ENCODE measurements at places on chromosomes 3 and 15. TPM values are rescaled to one million over a fixed set of nuclear protein-coding genes. Genes with fewer than 3 reads are reported as not detected.

GALNT15 gene
- 7.2 TPM for total RNA-seq

PLSCR2 gene
- total RNA-seq = not detected

HDGFL3 gene
- total RNA-seq = 26.7 TPM

ACP3 gene
- 1.3 TPM for total RNA-seq

IRAK2 gene
- 1.7 TPM for total RNA-seq

REC114 gene
- 1.00 TPM for total RNA-seq

CCDC14 gene
- 6.8 TPM for total RNA-seq

- DNase-seq = no peak
These were observed 62.0 kb upstream of the ST3GAL6 start for GRCh38 chr3:98701071-98701675.

DNA sequence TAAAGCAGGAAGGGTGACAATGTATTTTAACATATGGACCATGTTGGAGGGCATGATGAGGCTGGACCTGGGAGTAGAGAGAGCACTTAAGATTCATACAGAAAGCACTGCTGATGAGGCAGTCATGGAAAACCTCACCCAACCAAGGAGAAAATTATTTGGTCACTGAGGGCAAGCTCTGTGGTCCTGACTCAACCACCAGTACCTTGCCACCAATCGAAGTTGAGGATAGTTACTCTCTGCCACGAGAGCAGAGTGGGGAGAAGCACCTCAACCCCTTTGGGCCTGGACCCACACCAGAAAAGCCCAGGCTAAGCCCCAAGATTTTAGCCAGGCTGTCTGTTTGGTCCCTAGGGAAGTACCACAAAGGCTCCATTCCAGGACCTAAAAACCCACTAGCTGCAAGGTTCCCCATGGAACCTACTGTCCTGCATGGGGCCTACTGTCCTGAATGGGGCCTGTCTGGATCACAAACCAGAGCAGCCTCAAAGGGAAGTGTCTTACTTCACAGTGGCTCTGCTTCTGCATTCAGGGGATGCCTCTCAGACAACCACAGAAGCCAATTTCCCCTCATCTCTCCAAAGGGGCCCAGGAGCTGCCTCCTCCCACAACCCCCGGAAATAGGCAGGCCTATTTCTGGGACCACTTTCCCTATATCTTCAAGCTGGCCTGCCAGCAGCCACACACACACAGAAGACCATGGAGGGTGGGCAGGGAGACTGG, 4.2 kb downstream of the CCDC71 start:
- no peak for DNase-seq

DNA sequence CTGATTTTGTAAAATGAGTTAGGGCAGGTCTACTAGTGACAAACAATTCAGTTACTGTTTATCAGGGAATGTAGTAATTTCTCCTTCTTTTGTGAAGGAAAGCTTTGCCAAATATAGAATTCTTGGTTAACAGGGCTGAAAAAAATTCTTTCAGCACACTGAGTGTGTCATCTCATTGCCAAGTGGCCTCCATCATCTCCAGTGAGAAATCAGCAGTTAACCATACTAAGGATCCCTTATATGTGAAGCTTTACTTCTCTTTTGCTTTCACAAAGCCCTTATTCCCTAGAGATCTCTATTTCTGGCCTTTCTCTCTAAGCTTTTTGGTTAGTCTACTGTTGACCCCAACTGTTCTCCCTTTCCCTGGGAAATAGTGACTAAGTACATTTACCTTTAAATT, 269.1 kb downstream of the SCAPER start:
- no peak for DNase-seq

DNA sequence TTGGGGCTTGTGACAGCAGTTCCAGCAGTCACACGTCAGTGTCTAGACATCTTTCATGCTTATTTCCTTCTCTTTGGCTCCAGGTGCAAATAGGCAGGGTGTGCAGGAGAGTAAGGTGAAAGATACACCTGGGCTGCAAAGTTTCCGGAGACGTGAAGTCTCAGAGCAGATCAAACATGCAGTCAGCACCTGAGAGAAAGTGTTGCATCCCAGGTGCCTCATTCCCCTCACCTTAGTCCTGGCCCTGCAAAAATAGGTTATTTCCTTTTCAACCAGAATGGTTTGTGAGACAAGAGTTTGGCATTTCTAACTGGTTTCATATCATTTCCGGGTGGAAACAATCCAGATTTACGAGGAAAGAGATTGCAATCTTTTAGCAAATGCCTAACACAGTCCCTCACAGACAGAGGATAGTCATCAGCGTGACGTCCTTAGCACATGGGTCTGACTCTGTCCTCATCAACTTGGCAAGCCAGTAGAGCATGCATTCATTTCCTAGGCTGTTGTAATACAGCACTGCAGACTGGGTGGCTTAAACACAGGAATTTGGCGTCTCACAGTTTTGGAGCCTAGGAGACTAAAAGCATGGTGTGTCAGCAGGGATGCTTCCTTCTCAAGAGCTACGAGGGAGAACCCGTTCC, 58.2 kb upstream of the ARRDC4 start:
- no peak for DNase-seq

DNA sequence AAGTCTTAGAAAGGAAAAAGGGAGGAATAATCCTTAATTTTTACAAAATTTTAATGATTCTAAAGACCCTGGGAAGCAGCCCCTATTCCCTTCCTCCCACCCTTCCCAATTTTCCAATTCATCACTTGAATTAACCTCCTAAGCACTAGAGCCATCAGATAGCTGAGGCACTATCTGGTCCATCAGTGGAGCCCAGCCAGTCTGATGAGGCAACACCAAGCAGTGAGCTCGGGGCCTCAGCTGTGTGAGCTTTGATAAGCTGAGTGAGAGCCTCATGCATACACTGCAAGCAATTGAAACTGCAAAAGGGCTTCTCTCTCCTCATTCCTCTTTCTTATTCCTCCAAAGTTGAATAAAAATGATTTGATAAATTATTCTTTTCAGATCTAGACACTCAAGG, 31.9 kb downstream of the TUSC7 start:
- no peak for DNase-seq

- DNase-seq = no peak
These were observed 36.7 kb downstream of the MEGF11 start for GRCh38 chr15:66216806-66217205.

DNA sequence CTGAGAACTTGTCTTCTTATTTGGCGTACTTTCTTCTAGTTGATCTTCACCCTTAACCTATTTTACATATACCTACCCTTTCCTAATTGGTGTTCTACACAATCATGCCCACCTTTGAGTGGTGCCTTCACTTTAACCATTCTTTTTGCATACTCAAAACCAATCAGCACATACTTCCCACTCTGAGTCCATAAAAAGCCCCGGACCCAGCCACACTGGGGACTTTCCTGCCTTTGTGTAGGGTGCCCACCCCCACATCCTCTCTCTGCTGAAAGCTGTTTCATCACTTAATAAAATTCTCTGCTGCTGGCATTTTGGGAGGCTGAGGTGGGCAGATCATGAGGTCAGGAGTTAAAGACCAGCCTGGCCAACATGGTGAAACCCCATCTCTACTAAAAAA, 15.9 kb upstream of the CHST2 start:
- no peak for DNase-seq

- no peak for DNase-seq
These were observed 52.9 kb upstream of the NUDT16 start for GRCh38 chr3:131328721-131329120.

- peak; percentile 70 for DNase-seq
These were observed 9.7 kb downstream of the ETV5 start for GRCh38 chr3:186099178-186099577.

- DNase-seq = no peak
These were observed 17.2 kb upstream of the RAP2B start for GRCh38 chr3:153144779-153145178.

DNA sequence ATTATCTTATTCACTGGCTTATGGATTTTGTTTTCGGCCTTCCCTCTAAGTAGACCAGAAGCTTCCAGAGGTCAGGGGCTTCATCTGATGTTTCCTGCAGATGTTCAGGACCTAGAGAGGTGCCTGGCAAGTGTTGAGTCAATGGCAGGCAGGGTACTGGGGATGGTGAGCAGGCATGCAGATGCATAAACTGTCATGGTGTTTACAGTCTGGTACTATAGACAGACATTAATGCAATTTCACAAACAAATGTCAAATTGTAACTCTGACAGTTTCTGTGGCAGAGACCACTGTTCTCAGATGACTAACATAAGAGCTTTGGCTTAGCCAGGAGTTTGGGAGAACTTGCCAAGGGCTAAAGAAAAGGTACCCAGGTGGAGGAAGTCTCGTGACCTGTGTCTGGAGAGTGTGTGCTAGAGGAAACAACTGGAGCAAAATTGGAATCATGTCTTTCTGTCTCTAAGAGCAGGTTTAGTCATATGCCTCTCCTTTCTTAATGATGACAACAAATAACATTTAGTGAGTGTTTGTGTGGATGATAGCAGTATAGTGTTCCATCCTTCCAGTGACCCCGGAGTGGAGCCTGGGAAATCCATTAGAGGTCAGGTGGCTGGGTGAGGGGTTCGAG, 53.7 kb upstream of the TRAK1 start:
- no peak for DNase-seq

GRCh38 chr15:72063186-72063585, 54.8 kb downstream of the MYO9A start:
- DNase-seq = no peak

GRCh38 chr3:134307425-134307824, 56.8 kb upstream of the RYK start:
- DNase-seq = no peak

- no peak for DNase-seq
These were observed 325.0 kb upstream of the CFAP20DC start for GRCh38 chr3:59374818-59375211.

GRCh38 chr3:35295906-35296305, 343.4 kb upstream of the ARPP21 start:
- DNase-seq = no peak

- DNase-seq = no peak
These were observed 12.8 kb downstream of the TPRG1 start for GRCh38 chr3:189184566-189184965.

DNA sequence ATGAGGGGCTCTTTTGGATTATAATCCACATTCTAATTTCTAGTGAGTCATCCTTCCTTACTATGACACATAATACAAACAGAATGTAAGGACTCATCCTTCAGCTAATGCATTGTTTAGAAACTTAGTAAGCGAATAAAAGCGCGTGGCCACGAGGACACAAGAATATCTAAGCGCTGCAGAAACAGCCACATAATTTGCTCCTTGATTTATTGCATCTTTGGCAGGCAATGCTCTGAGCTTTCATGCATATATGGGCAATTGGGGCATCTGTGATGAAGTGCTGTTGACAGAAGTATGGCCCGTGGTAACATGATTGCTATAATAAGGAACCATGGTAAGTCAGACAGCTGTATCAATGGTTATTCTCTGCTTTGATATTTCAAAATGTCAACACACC, 191.3 kb upstream of the ZNF385D start:
- no peak for DNase-seq

DNA sequence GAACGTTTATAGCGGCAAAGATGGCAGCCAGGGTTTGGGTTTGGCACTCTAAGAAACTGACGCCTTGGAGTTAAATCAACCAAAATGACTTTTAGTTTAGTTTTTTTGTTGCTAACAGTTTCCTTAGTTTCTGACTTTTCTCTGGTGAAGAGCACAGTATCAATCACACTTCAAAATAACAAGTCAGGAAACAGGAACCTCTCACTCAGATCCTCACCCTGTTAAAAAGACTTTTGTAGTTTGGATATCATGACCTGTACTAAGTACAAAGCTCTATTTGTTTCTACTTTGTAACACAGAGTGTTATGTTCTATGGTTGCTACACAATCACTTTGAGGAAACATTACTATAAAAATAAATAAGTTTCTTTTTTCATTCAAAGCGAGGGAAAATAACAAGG, 51.1 kb downstream of the ATP10A start:
- no peak for DNase-seq

DNA sequence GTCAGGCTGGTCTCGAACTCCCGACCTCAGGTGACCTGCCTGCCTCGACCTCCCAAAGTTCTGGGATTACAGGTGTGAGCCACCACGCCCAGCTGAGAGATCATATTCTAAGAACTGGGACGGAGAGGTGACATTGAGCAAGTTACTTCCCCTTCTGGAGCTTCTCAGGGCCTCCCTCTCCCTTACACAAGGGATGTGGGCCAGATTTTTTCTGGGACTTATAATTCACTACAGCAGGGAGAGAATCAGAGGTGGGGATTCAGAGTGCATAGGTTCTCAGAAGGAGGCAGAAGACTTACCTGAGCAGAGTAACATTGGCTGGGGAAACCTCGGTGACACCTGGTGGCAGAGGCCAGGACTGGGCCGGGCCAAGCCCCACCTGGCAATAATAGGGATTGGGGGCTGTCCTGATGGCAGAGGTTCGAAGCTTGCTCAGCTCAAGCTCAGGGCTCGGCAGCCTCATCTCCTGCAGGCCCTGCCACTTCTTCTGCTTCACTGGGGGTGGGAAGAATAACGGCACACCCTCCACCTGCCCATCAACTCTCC, 6.8 kb downstream of the LTK start:
- DNase-seq = no peak

DNA sequence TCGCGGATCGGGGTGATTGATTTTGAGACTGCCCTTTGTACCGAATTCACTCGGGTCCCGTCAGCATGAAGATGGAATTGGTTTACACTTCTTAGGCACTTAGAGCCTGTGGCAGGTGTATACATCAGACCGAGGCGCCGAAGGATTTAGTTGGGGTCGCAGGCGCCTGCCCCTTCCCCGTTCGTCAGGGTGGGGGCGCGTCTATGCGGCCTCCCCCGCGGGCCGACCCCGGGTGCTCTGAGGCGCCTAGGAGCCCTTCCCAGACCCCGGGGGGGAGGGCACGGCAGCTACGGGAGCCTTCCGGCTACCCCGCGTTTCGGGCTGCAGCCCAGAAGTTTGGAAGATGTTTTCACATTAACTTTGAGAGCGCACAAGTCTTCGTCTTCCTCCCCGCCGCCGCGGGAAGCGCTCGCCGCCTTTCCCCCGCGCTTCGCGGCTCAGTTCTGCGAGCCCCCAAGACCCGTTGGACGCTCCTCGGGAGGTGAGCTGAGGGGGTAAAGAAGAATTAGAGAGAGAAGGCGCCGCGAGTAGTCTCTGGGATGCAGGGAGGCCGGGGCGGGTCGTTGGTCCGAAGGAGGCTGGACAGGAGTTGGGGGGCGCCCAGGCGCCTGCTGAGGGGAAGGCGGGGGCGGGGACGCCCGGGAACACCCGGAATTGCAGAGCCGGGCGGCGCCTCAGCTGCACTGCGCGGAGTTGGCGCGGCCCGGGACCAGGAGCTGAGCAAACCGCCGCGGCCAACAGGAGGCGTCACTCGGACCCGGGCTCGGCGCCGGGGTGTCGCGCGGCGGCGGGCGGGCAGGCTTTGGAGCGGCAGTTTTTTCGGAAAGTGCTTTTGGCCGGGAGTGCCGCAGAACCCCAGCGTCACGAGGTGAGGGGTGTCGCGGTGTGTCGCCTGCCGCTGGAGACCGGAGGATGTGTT, 780 bp downstream of the TIPARP start:
- peak; percentile 82 for DNase-seq

All from Right ventricle myocardium superior (tissue), 1 donor.